Uterus (tissue), 4 donors: ENCODE measurements at places on chromosomes 7 and 10.

DNA sequence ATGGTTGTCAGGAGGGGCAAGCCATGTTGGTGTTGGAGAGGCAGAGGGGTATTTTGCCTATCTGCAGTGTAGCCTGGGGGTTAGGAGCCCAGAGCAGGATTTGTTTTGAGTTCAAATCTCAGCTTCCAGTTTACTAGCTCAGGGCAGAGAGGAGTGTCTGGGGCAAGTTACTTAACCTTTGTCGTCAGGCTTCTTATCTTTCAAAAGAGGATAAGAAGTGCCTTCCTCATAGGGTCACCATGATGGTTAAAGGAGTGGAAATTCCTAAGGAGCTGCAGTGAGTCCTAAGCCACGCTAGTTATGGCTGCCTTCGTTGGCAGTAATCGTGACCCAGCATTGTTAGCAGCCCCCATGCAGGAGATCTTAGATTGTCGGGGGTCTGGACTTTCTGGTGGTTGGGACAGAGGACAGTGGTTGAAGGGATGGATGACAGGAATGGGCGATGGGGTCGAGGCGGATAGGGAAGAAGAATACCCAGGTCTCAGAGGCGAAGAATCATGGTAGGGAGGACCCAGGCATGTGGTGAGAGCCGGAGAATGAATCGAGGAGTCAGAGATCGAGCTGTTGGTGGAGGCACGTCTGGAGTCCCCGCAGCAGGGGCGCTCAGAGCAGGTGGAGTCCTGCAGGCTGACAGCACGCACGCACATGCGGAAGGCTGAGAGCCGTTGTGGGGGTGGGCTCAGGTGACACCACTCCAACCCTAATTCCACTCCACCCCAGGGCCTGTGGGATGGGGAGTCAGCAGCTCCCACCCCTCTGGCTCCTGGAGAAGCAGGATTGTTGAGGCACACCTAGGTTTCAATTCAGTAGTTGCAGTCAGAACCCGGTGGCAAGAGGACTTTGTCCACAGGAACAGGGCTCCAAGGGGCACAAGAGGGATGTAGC is 11.6 kb downstream of the ADCK2 start:
- DNase-seq, result no peak

GRCh38 chr7:66683770-66684123 is 55.1 kb downstream of the KCTD7 start:
- no peak for DNase-seq

GRCh38 chr7:80671744-80672143 is 33.3 kb downstream of the CD36 start:
- DNase-seq, result no peak

- DNase-seq, result no peak
Measured at GRCh38 chr7:107668296-107668695, 7.7 kb downstream of the SLC26A4 start.

DNA sequence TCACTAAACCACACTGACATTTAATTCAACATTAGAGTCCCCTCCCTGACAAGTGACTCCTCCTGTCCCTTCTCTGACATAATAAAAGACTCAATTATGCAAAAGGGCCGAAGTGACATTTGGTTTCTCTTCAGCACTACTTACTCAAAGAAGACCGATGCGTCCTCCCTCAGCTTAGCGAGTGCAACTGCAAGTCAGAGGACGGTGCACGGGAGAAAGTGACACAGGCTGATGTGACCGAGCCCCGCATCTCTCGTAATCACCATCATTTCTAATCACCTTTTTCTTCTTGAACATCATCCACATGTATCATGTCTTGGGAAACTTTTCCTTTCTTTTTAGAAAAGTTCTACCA is 155.7 kb downstream of the TCERG1L start:
- DNase-seq, result no peak

DNA sequence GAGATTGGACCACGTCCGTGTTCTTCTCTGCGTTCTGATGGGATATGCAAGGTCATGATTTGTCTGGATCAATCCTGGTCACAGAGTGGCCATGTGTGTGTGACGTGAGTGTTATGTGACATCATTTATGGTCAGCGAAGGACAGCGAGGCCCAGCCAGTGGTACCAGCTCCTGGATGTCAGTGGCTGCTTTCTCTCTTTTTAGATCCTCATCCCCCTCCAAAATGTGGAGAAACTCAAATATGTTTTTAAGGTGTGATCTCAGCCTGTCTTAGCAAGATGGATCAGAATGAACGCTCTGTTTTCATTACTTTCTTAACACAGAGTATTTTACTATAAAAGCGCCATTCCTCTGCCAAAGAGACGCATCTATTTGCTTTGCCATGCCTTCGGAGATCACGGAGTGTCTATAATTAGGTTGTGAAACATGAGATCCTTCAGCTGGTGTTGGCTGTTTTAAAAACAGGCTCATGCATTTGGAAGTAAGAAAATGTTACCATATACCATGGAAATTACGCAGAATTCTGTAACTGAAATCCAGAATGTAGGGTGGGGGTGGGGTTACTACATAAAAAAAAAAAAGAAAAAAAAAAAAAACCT is 245.5 kb upstream of the TCERG1L start:
- no peak for DNase-seq

DNA sequence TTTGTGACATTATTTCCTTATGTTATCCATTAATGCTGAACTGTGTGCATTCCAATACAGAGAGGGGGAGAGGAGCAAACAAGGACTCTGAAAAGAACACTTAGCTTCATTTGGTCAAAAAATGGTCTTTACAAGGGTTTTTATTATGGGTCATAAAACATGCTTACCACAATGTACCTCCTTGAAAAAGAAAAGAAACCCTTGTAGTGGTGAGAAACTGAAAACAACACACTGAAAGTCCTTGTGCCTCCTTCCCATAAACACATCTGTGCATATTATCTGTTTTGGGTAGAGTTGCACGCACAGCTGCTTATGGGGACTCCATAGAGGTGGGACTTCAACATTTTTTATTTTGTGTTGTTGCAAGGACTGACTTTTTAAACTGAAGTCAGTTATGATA is 98.7 kb downstream of the CDK6 start:
- DNase-seq, result no peak

- DNase-seq, result no peak
Measured at GRCh38 chr7:100095704-100096103, 5.5 kb downstream of the MCM7 start.

GRCh38 chr10:120336911-120337540 is 120.0 kb upstream of the PLPP4 start:
- no peak for DNase-seq

DNA sequence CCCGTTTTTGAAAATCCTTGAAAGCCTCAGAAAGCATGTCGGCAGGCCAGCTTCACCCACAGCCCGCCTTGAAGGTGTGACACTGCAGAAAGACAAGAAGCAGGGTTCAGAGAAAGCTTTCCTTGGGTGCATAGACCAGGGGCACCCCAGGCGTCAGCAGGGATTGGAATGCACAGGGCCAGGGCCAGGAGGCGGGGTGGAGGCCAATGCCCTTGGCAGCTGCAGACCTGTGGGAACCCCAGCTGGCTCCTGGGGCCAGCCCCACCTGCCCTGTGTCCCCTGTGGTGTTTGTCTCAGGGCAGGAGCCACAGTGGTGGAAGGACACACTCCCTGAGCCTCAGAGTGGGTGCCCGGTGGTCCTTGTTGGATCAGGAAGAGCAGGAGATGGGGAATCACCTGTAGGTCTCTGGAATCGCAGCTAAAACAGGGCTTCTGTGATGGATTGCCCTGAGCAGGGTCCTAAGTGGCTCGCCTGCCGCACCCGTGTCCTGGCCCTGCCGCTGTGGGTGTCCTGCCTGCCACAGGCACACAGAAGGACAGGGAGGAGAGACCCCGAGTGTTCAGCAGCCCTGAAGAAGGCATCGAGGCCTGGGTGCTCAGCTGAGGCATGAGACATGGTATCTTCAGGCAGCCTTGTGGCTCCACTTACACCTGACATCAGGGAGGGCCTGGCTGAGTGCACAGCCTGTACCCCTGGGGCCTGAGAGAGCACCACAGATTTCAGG is 32.5 kb downstream of the ANXA8 start:
- DNase-seq, result no peak

- peak; percentile 59 for DNase-seq
Measured at GRCh38 chr10:114403541-114404161, 651 bp downstream of the AFAP1L2 start.

- DNase-seq, result no peak
Measured at GRCh38 chr7:75971309-75971960, 23.0 kb downstream of the TMEM120A start.

DNA sequence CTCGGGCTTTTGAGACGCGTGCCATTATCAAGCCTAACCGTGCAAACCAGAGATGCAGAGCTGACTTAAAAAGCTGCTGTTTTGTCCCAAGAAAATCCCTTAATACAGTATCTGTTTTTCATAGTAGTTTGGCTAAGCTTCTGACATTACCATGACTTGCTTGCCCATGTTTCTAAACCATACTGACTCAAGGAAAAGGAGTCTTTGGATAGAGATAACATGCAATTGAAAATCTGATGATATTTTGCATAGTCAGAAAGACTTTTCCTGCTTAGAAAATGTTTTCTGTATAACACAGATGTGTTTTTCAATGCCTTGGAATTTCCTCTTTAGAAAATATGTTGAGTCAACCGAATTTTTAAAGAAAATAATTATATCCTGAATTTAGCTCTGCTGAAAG is 21.5 kb upstream of the AKR1E2 start:
- no peak for DNase-seq

GRCh38 chr10:88528201-88528600 is 54.9 kb downstream of the RNLS start:
- DNase-seq, result no peak

- no peak for DNase-seq
Measured at GRCh38 chr7:53340220-53340619, 304.8 kb downstream of the POM121L12 start.
